ENCODE measurements at places on chromosomes 3 and 15.

DNA sequence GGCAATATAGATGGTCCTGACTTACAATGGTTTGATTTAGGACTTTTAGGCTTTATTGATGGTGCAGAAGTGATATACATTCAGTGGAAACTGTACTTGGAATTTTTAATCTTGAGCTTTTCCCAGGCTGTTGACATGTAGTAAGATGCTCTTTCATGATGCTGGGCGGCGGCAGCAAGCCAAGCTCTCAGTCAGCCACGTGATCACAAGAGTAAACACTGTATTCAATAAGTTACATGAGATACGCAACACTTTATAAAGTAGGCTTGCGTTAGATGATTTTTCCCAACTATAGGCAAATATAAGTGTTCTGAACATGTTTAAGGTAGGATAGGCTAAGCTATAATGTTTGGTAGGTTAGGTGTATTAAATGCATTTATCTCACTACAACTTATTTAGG is 17.9 kb downstream of the PARP9 start:
- DNase-seq, result no peak

- no peak for DNase-seq
Measured at GRCh38 chr3:24264748-24265158, 229.9 kb downstream of the THRB start.

- no peak for DNase-seq
Measured at GRCh38 chr3:40913192-40913591, 286.1 kb upstream of the CTNNB1 start.

GRCh38 chr3:115148142-115148790 is 1.2 kb upstream of the ZBTB20 start:
- DNase-seq, result no peak

DNA sequence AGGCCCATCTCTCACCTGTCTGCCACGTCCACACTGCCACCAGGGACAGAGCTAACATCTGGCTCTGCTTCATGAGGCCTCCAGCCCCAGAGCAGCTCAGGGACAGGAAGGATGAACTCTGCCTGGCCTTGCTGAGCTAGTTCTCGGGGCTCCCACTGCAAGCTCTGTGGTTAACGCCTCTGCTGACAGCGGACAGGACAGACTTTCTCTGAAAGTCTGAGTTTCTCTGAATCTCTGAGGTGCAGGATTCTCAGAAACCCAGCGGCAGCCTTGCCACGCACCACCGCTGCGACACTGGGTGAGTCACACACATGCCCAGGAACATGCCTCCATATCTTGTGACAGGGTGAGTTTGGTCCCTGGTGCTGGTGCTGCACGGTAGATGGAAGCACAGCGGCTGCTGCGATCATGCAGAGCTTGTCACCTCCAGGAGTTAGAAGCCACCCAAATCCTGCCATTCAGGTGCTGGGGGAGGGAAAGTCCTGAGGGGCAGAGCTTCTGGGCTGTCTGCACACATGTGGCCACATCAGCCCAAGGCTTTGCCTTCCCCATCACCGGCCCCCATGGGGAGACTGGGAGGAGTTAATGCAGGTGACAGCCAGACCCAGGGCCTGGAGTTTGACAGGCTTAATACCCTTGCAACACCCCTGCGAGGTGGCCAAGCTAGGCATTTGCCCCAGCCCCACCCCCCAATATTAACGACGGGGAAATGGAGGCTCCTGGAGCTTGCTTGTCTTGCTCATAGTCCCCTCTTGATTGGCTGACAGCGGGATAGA is 267.0 kb downstream of the PLCL2 start:
- no peak for DNase-seq

All from GM04504 (cell line).